ENCODE measurements at places on chromosomes 2 and 18.

- DNase-seq, result peak; percentile 52
These were observed 110.6 kb upstream of the SIX2 start for GRCh38 chr2:45119855-45120254.

GRCh38 chr18:39611381-39612100 lies 2045.9 kb upstream of the CELF4 start:
- no peak for DNase-seq

GRCh38 chr2:204321910-204322751 lies 223.1 kb upstream of the PARD3B start:
- DNase-seq, result peak; percentile 49

DNA sequence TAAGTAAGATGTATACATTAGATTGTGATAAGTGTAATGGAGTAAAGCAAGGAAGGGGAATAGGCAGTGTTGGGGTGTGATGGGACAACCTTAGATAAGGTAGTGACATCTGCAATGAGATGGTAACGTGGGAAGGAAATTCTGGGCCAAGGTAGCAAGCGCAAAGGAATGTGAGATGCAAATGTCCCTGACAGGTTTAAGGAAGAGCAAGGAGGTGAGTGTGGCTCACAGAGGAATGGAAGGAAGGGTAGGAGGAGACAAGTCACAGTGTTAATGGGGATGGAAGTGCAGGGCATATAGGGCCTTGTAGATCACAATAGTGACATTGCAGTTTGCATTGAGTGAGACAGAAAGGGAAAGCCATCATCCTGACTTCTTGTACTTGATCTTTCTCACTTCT lies 170.9 kb upstream of the FAM98A start:
- DNase-seq, result no peak
